Kasumi-1 (cell line): ENCODE measurements at places on chromosomes 3 and 15.
A peak's percentile ranks its signal among the peaks of the same experiment; 100 is the strongest.

DNA sequence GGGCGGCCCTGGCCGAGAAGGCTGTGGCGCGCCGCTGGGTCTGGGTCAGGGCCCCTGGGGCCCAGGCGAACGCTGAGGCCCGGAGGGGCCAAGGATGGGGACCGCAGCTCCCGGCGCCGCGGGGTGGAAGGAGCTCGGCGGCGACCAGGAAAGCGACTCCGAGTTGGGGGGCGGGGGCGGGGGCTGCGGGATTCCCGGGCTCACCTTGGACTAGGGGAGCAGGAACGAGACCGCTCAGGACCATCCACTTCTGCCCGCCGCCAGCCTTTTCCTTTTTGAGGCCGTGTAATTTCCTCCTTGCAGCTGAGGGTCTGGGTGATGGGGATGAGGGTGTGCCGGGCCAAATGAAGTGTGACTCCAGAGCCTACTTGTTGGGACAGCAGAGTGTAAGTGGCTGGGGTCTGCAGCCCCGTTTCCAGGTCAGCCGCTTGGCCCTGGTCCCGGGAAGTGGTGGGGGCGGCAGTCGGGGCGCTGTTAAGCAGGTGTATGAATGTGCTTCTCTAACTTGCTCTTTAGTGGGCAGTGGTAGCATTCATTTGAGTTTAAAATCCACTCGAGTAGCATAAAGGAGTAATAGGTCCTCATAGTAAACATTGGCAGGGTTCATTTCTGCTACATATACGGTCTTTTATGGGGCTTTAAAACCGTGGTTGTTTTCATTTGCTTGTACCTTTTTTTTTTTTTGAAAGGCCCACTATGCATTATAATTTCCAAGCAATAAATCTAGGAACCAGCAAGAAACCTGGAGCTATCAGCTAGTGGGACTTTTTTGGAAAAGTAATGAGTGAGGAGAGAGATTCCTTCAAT, 717 bp downstream of the PXK start:
- peak; percentile 35 for DNase-seq

DNA sequence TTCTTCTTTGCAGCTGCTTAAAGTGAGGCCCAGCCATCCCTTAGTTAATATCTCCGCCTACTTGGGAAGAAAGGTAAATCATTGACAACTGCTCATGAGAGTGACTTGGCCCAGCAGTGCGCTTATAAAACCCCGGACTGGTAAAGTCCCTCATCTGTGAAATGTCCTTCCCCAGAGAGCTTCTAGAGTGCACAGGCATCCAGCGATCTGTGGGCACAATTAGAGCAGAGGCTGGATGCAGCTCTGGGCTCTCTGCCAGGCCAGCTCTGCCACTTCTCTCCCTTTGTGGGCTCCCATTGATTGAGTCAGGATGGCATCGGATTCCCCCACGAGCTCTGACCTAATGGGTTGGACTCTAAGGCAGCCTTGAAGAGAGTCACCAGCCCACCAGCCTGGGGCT, 219.0 kb upstream of the LINGO1 start:
- no peak for DNase-seq

DNA sequence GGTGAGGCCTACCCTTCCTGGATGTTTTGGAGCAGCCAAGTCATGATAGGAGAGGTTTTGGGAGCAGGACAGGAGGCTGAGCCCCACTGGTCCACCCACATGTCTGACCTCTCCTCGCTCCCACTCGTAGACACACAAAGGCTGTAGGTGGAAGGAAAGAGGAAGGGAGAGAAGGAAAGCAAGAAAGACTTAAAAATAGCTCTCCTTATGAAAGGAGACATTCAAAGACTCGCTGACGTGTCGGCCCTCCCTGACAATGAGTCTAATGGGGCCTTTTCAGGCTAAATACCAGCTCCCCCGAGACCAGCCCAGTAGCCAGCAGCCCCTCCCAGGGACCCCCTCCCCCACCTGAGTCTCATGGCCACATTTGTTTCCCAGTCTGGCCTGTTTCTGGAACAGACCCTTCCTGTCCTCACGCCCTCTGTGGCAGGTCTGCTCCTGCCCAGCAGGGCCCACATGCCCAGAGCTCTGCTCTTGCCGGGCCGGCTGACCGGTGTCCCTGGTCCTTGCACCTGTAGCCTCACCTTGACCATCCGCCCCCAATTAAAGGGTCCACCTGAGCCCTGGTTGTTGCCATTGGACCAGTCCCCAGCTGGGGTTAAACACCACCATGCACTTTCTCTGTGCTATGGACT, 49.3 kb downstream of the FGD5 start:
- no peak for DNase-seq

GRCh38 chr15:28993051-28993719, 107.4 kb downstream of the APBA2 start:
- peak; percentile 40 for DNase-seq

DNA sequence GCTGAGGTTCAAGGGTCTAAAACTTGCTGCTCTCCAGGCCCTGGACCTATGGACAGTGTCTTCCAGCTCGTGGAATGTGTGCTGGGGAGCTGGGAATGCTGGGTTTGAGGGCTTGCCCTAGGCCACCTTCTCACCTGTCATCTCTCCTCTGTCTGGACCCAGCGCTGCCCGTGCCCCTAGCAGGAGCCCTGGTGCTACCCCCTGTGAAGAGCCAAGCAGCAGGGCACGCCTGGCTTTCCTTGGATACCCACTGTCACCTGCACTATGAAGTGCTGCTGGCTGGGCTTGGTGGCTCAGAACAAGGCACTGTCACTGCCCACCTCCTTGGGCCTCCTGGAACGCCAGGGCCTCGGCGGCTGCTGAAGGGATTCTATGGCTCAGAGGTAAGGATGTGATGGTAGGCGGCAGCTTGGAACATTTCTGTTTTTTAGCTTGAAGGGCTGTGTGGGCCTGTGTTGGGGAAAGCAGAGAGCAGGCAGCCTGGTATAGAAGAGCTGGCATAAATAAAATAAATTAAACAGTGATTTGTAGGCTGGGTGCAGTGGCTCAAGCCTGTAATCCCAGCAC, 5.1 kb downstream of the CHRD start:
- no peak for DNase-seq

DNA sequence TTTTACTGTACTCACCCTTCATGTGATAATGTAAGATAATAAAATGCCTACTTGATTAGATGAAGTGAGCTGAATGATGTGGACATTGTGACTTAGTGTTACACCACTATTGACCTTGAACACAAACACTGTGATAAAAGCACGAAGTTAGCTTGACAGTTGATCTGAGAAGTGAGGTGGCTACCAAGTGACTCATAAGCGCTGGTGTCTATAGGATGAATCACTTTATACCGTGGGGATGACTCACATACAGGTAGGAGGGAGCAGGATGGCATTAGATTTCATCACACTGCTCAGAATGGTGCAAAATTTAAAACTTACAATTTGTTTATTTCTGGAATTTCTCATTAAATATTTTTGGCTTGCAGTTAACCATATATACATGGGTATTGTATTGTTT, 174.7 kb upstream of the CNTN3 start:
- DNase-seq: no peak

- DNase-seq: no peak
These were observed 3.1 kb downstream of the CFAP100 start for GRCh38 chr3:126397610-126398422.

- no peak for DNase-seq
These were observed 29.2 kb downstream of the PAQR9 start for GRCh38 chr3:142934128-142934886.

DNA sequence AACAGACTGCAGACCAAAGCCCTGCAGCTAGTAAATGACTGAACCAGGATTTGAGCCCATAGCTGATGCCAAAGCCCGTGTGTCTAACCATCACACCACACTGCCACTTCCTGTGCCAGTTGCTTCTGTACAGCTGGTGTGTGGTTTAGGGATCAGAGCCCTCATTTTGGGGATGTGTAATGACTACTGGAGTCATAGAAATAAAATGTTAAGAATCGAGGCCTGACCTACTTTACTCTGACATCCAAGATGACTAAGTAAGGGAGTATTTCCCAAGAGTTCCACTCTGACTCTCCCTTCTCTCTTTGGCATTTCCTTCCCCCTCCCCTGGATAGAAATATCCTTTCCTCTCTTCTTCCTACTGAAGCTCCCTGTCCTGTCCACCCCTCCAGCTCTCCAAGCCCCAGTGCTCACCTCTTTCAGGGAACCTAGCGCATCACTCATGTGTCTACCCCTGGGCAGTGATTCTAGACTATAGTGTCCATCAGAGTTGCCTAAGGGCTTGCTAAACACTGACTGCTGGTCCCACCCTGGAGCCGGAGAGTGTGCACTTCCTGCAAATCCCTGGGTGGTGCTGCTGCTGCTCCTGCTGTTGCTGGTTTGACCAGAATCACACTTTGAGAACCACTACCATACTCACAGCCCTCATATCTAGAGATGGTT, 53.8 kb downstream of the MGLL start:
- peak; percentile 7 for DNase-seq

DNA sequence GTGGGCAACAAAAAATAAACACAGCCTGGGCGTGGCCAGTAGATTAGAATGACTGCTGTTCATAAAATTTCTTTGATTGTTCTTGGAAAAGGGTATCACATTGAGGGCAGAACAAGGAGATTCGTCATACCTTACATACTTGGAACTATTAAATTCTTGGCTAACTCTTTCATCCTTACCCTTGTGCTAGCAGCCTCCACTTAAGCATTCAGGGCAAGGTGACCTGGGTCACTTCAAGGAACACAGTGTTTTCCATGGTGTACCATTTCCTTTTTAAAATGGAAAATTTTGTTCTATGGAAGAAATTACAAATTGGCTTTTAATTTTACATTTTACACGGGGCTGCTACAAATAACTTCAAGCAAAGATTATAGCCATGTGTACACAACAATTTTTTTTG, 60.8 kb downstream of the MINDY4B start:
- DNase-seq: no peak

DNA sequence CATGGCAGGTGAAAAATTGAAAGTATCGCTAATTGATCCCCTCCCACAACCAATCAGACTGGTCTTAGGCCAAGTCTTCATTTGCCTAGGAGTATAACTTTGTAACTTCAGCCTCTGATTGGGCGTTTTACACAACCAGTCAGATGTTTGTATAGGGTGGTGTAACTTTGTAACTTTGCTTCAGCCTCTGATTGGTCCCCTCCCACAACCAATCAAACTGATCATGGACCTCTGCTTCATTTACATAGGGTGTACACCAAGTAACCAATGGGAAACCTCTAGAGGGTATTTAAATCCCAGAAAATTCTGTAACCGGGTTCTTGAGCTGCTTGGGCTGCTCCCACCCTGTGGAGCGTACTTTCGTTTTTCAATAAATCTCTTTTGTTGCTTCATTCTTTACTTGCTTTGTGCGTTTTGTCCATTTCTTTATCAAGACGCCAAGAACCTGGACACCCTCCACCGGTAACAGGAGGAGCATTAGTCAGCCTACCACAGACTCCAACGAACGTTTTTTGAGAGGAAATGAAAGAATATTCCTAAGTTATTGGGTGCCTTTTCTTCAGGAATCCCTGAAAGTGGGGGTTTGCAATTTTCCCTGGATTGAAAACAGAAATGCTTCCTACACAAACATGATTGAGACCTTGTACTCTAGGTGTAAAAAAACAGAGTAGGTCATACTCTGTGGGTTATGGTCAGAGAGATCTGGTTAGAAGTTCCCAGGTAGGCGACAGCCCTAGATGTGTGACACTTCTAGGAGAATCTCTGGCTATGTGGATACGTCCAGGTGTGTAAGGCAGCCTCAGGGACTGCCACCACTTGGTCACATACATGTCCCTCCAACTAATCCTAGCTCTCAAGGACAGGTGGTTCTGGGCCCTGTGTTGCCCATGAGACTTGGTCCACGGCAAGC, 5.5 kb upstream of the SACM1L start:
- DNase-seq: no peak

GRCh38 chr3:4914464-4914863, 64.8 kb upstream of the BHLHE40 start:
- DNase-seq: no peak

DNA sequence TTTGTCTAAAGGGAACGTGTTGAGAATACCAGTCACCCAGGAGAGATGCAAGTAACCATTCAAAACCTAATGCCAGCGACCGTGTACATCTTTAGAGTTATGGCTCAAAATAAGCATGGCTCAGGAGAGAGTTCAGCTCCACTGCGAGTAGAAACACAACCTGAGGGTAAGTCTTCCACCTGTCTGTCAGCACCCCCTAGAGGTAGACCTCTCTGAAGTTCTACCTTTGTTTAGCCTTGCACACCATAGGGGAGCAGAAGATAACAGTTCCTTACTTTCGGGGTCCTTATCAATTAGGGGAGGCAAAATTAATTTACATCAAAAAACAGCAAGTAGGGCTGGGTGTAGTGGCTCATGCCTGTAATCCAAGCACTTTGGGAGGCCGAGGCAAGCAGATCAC, 124.4 kb downstream of the HCN4 start:
- DNase-seq: no peak

GRCh38 chr15:63373330-63373729, 8.3 kb downstream of the CA12 start:
- no peak for DNase-seq
